ENCODE measurements at places on chromosomes 2 and 18. TPM values are rescaled to one million over a fixed set of nuclear protein-coding genes. Genes with fewer than 3 reads are reported as not detected.

REEP1 gene
- total RNA-seq: 0.19 TPM

SLC16A14 gene
- 1.1 TPM for total RNA-seq

DNA sequence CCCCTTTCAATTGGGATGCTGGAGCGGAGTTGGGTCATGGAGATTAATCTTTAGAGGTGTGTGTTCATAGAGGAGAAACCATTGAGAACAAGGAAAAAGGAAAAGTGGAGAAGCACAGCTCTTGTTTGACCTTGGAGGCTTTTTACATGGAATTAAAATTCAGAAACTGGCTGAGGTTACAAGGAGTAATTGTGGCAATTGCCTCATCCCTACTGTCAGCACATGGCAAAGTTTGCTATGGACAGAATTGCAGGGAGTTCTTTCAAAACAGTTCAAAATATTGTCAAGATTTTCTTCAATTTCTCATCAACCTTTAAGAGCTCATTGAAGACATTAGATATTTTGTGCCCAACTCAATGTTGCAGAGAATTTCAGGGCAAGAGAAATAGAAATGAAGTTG is 232.7 kb downstream of the SLC8A1 start:
- peaks cover 5% of the 10 kb centered on the region for H3K27me3 ChIP-seq
- no peak overlapping the region for H3K27ac ChIP-seq
- DNase-seq: no peak
- no peaks in the 10 kb centered on the region for H3K4me1 ChIP-seq
- H3K4me3 ChIP-seq: no peak overlapping the region

GRCh38 chr2:164429354-164429753 is 191.9 kb downstream of the GRB14 start:
- H3K4me3 ChIP-seq: no peak overlapping the region
- H3K27me3 ChIP-seq: no peaks in the 10 kb centered on the region
- H3K27ac ChIP-seq: no peak overlapping the region
- no peak for DNase-seq
- H3K4me1 ChIP-seq: no peaks in the 10 kb centered on the region
- no peaks in the 10 kb centered on the region for H3K36me3 ChIP-seq

GRCh38 chr2:176158186-176158591 is 1.1 kb downstream of the HOXD3 start:
- peaks cover 74% of the 10 kb centered on the region for H3K27me3 ChIP-seq
- no peaks in the 10 kb centered on the region for H3K36me3 ChIP-seq
- no peak overlapping the region for H3K27ac ChIP-seq
- H3K4me1 ChIP-seq: peaks cover 24% of the 10 kb centered on the region
- peak overlapping the region; percentile 29 for H3K4me3 ChIP-seq
- no peak for DNase-seq

- peaks cover 14% of the 10 kb centered on the region for H3K27me3 ChIP-seq
- no peaks in the 10 kb centered on the region for H3K36me3 ChIP-seq
- DNase-seq: no peak
- H3K4me1 ChIP-seq: no peaks in the 10 kb centered on the region
- H3K4me3 ChIP-seq: no peak overlapping the region
These were observed 278.9 kb downstream of the TSN start for GRCh38 chr2:122034344-122034743.

All from activated naive CD4-positive, alpha-beta T cell treated with anti-CD3 and anti-CD28 coated beads for 36 hours (primary cell).